GOT3 (cell line): ENCODE measurements at places on chromosomes 5 and 9.

DNA sequence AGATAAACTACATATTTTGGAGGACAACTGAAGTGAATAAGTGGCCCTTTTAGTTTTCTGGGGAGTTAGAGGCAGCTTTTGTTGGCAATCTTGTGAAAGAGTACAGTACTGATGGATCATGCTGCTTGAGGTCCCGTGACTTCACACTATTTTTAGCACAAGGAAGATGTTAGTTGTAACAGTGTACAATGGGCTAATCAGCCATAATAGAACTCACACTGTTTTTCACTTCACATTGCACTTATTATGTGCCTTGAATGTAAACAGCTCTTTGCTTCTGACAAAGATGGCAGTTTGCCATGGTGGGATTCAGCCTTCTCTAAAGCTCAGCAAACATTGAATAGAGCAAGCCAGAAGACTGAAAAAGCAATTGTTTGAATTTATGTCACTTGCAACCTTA is 176.7 kb upstream of the ZNF608 start:
- DNase-seq = no peak

DNA sequence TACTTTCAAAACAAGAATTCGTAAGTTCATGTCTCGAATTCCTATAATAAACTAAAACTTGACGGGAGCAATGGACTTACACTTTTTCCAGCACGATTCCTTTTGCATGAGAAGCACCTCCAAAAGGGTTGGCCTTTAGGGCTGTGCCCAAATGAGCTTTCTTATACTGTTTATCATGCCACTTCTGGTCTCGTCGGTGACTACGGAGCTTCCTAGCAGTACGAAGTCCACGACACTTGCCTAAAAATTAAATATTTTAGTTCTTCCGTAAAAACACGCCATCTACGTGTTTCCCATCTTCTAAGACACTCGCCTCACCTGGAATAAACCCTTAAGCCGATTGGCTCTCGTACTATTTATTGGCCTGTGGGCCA is 554 bp downstream of the RPS23 start:
- DNase-seq = no peak

GRCh38 chr5:80170117-80170535 is 85.7 kb downstream of the SERINC5 start:
- DNase-seq = no peak

GRCh38 chr9:86633945-86634344 is 279.7 kb upstream of the TUT7 start:
- DNase-seq = no peak

DNA sequence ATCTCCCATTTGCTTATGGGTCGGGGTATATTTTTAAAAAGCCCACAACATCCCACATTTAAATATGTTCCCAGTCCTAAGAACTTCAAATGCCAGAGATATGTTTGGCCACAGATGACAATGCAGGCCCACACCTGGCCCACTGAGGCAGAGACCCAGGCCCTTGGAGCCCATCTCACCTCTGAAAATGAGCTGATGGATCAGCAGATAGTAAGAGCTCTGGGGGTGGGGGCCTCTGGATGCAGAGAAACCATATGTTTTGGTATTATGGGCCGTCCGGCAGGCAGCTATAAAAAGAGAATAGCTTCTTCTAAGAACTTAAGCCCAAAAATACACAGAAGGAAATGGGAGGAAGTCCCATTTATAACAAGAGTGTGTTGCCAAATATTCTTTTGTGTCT is 256.0 kb downstream of the GRIA1 start:
- DNase-seq = no peak

GRCh38 chr9:7304627-7304995 is 495.0 kb downstream of the DMAC1 start:
- DNase-seq = no peak

DNA sequence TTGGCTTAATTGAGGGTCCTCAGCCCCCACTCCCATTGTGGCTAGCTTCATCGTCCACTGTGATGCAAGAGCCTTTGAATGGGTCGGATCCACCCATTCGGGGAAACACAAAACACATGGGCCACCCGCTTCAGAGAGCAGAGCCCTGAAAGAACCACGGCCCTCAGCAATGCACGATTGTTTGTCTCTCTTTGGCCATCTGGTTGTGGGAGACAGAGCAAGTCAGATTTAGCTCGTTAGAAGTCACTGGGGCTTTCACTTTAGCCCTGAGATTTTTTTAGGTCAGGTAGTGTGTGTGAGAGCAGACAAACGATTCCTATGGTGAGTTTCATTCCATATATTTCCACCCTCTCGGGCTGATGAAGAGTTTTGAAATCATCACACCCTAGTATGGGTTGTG is 12.9 kb upstream of the COL15A1 start:
- no peak for DNase-seq

GRCh38 chr5:153756540-153756939 is 266.1 kb downstream of the GRIA1 start:
- no peak for DNase-seq

DNA sequence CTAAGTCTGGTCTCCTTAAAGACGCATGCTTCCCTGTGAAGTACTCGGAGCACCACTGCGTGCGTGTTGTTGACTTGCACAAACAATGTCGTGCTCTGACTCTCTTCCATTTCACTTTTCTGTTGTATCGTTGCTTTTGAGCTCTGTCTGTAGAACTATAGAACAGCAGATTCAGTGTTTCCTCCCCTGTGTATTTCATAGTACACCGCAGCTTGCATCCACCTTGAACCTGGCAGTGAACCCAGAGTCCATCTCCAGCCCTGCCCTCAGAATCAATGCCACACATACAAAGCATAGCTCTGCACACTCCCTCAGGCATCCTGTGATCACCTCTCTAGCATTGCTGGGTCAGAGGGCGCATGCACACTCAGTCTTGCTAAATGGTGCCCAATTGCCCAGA is 37.2 kb upstream of the ADAMTS2 start:
- no peak for DNase-seq

GRCh38 chr9:136568288-136569081 is 22.6 kb upstream of the NOTCH1 start:
- no peak for DNase-seq

DNA sequence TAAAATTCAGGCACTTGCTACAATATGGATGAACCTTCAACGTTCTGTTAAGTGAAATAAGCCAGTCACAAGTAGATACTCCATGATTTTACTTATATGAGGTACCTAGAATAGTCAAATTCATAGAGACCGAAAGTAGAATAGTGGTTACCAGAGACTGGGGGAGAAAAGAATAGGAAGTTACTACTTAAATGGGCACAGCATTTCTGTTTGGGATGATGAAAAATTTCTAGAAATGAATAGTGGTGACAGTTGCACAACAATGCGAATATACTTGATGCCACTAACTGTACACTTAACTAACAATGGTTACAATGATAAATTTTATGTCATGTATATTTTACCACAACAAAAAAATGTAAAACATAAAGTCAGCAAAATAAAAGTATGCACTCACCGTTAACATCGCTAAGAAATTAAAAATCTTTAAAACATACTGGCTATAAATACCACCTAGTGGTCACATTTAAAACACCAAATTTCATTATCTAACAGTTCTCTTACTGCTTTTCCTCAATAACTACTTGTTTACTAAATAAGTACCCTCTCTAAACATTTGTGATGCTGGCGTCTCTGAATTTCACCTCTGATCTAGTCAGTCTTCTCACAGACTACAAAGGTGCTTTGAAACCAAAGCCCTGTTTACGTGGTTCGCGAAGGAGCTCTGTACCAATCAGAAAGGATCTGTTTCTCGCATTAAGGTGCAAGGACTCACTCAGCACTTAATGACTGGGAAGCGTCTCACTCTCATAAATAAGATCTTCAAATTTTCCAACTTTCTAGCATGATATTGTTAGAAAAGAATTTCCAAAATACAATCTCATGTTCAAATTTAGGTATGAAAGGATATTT is 22.7 kb downstream of the KIF3A start:
- no peak for DNase-seq

GRCh38 chr5:1112596-1113331 is 901 bp upstream of the SLC12A7 start:
- no peak for DNase-seq

- DNase-seq = no peak
These were observed 41.2 kb downstream of the FREM1 start for GRCh38 chr9:14868772-14869583.

GRCh38 chr9:127561491-127562278 is 50.4 kb upstream of the STXBP1 start:
- peak; percentile 65 for DNase-seq

GRCh38 chr9:92275541-92275940 is 18.0 kb downstream of the IARS1 start:
- DNase-seq = no peak

DNA sequence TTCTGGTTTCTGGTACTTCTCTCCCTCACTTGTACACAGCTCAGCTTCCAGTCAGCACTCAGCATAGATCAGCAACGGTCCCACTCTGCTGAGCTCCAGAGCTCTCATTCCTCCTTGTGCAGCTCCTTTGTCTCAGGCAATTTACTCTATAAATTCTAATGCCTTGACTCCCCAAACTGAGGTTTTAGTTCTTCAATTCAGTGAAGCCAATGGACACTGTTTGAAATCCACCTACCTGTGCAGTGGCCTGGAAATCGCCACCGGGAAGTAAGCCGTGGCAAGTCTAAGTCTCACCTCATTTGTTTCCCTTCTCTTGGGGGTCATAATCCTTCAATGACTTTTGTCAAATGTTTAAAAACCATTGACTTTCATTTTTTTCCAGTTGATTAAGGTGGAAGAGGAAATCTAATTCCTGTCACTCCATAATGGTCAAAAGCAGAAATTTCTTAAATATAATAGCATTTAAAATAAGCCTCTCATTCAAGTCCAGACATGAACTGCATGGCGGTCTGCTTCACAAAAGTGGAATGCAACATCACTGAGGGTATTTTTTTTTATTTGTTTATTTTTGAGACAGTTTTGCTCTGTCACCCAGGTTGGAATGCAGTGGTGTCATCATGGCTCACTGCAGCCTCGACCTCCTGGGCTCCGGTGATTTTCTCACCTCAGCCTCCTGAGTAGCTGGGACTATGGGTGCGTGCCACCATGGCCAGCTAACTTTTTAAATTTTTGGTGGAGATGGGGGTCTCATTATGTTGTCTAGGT is 79.6 kb downstream of the C7 start:
- DNase-seq = no peak

- no peak for DNase-seq
These were observed 9.7 kb upstream of the SUSD3 start for GRCh38 chr9:93048566-93049448.

DNA sequence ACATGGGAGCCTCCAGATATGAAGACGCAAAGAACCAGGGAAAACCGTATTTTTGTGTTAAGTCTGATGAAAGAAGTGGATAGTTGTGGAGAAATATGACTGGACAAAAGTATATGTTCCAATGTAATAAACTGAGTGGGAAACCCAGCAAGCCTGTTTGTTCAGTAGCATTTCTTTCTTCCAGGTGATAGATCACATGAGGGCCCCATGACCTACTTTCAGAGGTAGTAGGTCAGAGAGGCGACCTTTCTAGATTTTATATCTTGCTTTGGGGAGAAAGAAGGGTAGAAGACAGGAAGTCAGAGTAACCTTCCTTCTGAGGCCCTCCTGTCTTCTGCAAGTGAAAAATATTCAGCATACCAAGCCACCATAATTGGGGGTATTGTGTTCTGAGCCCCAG is 31.5 kb downstream of the CCDC171 start:
- DNase-seq = no peak

DNA sequence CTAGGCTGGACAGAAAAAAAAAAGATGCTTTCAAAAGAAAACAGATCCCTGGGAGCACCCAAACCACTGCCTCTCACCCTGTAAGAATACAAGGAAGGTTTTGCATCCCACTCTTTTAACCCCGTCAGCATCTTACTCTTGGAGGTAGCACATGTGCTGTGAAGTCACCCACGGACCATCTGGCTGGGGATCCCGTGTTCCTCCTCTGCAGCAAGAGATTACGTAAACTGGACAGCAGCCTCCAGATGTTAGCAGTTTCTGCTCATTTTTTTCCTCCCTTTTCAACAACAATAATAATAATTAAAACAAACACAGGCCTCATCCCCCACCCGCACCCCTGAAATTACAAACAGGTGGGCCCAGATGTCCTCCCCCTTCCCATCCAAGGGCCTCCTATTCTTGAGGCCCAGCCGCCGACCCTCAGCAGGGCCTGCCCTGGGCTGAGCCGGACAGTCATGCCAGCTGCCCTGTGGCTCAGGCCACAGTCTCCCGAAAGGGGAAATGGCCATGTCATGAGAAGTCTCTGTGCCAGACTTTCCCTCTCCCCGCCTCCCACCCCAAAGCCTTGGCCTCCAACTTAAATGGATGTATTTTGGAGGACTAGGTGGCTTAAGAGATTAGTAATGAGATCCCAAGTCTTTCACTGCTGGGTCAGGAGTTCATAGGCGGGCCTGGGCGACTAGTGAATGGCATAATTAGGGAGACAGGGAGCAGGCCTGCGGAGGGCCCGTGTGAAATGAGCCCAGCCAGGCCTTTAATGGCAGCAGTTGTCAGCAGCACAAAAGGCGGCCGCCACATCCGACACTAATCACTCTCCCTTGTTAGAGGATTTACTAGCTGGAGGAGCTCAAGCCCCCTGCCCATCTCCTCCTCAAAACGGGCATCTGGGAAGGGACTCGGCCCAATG is 165.1 kb downstream of the PAPPA start:
- DNase-seq = no peak
